Activated CD4-positive, alpha-beta T cell treated with anti-CD3 and anti-CD28 coated beads for 4 hours (primary cell): ENCODE measurements at places on chromosomes 4 and X.

GRCh38 chr4:153447175-153447905 is 18.8 kb upstream of the TMEM131L start:
- DNase-seq: no peak

- DNase-seq: peak; percentile 39
Measured at GRCh38 chrX:74382613-74383012, 38.7 kb upstream of the SLC16A2 start.

DNA sequence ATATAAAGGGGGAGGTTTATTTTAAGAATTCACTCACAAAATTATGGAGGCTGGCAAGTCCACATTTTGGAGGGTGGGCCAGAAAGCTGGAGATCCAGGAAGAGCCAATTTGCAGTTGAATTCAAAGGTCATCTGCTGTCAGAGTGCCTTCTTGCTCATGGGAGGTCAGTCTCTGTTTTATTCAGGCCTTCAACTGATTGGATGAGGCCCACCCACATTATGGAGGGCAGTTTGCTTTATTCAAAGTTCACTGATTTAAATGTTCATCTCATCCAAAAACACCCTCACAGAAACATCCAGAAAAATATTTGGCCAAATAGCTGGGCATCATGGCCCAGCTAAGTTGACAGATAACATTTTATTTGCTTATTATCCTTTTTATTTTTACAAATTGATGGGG is 59.5 kb downstream of the SEPSECS start:
- no peak for DNase-seq

DNA sequence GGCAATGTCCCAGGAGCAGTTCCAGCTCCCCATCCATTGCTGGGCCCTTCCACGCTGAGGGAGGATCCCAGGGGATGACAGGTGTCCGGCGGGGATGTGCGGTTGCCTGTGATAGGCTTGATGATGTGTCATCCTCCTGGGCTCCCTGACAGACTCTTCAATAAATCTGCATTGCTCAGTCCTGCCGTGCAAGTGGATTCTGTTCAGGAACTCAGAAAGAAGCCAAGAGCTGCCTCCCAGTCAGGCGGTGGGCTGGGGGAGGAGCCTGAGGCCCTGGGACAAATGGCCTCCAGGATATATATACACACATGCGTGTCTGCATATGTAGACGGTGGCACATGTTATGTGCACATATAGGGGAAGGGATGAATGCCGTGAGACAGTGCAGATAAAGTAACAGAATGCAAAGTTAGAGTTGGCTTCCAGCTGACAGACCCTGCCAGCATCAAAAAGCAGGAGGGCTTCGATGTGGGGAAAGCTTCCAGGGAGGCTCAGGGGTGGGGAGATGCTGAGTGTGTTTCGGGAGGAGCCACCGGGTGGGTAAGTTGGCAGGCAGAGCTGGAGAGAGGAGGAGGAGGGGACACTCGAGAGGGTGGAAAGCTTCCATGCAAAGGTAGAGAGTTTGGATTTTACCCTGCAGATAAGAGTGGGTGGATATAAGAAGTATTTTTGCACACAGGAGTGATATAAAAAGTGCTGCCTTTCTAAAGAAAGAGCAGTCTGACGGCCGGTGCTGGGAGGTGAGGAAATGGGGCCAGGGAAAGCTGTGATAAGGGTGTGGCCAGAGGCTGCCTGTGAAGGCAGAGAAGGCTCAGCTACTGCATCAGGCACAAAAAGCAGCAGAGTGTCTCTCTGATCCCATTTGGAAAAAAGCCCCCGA is 28.5 kb upstream of the CRMP1 start:
- no peak for DNase-seq

DNA sequence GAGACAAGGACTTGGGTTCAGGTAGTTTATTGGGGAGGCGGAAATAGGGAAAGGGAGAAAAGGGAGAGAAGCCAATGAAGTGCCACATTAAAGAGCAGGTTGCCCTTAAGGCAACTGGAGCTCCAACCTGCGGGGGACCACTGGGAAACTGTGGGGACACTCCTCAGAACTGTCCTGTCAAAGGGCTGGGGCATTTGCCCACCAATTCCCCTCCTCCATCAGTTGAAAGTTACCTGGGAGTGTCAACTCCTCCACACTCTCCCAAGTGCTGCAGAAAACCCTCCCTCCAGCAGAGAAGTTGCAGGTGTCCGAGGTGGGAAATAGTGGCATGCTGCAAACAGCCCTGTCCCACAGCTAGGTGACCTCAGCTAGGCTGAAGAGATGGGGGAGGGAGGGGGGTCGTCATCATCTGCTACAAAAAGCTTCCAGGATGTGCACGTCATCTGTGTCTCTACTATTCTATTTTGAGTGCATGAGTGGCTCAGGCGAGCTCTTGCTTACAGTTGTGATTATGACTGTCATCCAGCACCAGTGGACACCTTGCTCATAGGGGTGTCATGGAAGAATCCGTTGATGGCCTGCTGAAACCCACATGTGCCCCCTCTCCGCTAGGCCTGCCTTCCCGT is 41.5 kb upstream of the XPNPEP2 start:
- no peak for DNase-seq

GRCh38 chr4:6785572-6785925 is 3.0 kb downstream of the KIAA0232 start:
- DNase-seq: no peak

DNA sequence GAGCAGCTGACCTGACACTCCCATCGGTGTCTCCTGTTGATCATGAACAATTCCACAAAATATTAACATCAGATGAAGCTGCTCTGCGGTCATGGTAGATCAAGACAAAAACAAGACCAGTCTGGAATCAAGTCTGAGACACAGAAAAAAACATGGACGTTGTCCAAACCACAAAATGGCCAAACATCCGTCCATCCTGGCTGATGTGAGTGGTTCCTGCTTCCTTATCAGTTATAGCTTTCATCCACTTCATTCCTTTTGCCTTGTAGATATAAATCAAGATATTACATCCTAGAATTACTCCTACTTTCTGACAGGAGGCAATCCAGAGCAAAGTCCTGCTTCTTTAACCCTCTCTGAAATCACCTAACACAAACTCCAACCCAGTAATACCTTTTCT is 28.8 kb upstream of the PCSK1N start:
- no peak for DNase-seq

- no peak for DNase-seq
Measured at GRCh38 chrX:119055687-119056086, 17.1 kb upstream of the CT47C1 start.

- DNase-seq: peak; percentile 37
Measured at GRCh38 chr4:73257651-73258435, 755 bp downstream of the ANKRD17 start.

GRCh38 chrX:102672856-102673255 is 21.6 kb downstream of the GPRASP1 start:
- no peak for DNase-seq

DNA sequence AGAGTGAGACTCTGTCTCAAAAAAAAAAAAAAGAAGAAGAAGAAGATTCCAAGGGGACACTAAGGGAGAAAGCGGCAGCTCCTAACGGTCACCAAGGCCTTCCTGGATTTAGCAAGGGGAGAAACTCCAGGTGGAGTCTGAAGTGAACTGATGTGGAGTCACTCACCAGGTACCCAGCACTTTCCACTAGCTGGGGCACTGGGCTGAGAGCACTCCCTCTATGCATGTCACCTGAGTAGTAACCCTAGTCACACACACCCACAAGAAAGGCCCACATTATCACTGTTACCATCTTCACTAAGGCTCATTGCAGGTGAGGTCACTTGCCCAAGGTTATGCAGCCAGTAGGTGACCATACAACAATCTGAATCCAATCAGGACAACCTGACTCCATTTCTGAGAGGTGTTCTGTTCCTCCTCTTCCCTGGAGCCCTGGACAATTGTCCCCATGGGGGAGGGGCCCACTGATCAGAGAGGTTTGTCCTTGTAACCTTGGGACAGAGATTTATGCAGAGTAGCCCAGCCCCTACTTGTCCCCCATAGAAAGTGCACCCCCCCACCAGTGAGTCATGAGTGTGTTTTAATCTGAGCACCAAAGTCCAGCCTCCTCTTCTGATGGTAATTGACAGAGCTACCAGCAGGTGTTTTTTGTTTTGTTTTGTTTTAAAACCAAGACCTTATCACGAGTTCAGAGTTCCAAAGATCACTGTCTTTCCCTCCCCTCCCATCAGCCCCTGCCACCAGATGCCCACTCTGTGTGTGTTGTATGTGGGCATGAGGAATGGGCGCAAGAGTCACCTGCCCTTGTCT is 5.9 kb upstream of the SASH3 start:
- no peak for DNase-seq

DNA sequence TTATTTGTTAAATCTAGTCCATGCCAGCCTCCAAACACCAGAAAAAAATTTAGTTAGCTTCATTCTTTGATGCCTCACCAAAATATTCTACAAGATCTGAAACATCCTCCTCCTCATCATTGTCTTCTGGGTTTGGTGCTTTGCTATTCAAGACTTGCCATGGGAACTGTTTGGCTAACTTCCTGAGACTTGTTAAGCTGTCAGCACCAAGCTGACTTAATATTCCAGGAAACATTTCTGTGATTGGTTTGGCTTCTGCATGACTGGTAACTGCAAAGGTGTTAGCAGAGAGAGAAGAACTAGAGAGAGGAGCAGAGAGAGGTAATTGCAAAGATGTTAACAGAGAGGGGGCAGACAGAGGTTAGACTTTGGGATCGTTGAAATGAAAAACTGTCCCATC is 101.3 kb downstream of the PALLD start:
- DNase-seq: no peak

DNA sequence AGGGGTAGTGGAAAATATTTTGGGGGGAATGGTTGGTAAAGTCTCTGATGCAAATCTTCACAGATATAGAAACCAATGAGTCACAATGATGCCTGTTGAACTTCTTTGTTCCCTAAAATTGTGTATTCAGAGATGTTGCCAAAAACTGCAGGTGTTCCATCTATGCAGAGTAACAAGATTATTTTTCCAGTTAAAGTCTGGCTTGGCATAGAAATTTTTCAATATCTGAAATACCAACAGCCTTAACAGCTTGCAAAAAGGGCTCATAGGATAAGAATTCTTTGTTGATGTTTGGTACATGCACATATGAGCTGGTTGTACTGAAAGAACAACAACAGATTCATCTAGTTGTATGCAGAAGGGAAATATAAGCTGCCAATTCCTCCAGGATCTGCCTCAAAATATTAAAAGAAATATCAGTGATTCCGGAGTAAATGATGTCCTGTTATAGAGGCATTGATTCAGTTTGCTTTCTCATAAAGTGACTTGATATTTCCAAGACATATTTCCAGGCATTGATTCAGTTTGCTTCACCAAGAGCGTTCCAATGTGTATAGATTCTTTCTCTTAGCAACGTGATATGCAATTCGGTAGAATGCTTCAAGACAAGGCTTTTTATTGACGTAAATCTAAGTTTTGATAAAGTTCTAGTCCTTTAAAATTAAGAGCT is 564.4 kb downstream of the TMA16 start:
- DNase-seq: no peak

DNA sequence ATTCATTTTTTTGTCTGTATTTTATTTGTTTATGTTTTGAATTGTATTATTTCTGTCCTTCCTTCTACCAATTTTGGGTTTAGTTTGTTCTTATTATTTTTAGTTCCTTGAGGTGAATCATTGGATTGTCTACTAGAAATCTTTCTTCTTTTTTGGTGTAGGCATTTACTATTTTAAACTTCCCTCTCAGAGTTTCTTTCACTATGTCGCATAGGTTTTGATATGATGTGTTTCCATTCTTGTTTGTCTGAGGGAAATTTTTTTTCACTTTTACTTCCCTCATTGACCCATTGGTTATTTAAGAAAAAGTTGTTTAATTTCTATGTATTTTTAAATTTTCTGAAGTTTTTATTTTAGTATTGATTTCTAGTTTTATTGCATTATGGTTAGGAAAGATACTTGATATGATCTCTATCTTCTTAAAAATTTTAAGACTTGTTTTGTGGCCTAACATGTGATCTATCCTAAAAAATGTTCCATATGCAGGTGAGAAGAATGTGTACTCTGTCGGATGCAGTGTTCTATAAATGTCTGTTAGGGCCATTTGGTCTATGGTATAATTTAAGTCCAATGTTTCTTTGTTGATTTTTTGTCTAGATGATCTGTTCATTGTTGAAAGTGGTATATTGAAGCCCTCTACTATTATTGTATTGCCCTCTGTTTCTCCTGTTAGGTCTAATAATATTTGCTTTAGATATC is 68.8 kb downstream of the IL15 start:
- DNase-seq: no peak

DNA sequence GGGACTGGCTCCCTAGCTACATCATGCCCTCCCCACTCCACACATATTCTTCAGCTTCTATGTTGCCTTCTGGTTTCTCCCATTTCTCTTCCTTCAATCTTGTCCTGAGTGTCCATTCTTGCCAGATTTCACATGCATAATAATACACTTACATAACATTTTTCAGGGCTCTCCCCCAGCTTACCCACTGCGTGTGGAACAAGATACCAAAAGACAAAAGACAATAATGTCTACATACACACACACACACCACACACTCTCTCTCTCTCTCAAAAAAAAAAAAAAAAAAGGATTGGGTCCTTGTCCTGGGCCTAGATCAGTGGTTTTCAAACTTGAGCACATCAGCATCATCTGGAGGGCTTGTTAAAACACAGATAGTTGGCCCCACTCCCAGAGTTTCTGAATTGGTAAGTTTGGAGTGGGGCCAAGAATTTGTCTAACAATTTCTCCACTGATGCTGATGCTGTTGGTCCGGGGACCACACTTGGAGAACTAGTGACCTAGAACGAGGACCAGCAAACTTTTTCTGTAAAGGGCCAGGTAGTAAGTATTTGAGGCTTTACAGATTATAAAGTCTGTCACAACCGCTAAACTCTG is 6.5 kb upstream of the SMARCA1 start:
- no peak for DNase-seq

DNA sequence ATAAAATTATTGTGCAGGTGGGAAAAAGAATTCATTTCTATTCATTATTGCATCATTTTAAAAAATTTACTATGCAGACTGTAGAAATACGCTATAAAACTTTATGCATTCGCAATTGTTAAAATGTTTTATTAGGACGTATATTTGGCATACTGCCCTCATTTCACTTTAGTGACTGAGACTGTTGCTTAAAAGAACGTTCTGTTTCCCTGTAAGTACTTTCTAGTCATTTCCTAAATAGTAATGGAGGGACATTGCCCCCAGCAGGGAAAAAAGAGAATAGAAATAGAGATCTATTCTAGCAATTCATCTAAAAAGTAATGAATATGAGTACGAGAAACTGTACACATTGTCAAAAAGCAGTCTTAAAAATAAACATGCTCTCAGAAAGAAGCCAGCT is 1295.8 kb upstream of the TENM3 start:
- DNase-seq: no peak

DNA sequence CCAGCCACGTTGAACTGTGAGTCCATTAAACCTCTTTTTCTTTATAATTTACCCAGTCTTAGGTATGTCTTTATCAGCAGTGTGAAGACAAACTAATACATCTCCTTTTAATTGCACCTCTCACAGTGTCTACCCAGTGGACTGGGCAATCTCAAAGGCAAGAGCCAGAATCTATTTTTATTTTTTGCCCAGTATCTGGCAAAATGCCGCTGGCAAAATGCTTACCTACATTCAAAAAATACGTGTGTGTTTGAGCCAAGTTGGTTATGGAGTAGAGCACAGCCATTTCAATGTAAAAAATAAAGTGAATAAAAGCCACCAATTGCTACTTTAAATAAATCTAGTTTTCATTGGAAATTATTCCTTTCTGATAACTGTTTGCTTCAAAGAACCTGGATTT is 199.9 kb downstream of the GC start:
- DNase-seq: no peak
